ENCODE measurements at places on chromosomes 7 and 10.

GRCh38 chr10:93363891-93364648 is 118.1 kb downstream of the MYOF start:
- peak; percentile 39 for DNase-seq

- no peak for DNase-seq
Observed at GRCh38 chr10:8504499-8504898, 450.0 kb downstream of the GATA3 start.

DNA sequence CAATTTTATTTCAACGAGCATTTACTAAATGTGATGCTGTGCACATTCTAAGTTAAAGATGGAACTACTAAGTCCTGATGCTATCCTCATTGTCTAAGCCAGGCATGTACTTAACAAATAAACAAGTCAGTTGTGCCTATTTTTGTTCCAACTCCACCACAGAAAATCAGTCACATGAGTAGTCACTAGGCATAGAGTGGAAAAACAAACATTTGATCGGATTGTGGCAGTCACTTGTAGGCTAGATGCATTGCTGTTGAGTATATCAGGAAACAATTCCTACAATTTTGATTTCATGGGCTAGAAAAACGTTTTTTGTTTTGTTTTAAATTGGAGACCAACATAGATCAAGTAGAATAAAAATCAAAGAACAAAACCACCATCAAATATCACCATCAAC is 177.6 kb upstream of the SLC25A13 start:
- no peak for DNase-seq

DNA sequence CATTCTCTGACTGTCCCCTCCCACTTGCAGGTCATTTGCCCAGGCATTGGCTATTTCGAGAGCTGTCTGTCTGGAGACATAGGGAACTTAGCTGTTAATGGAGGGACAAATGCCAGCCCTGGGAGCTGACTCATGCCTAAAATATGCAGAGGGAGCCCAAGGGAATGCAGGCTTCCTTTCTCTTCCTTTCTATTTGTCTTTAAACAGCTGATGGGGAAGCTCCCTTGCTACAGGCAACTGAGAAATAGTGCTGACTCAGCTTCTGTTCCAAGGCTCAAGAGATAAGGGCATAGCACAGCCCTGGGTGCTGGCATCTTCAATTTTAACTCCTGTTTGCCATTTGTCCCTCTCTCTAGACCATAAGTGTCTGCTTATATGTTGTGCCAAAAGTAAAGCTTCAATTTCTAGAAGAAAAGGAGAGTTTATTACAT is 82.7 kb upstream of the C1GALT1 start:
- peak; percentile 88 for DNase-seq

GRCh38 chr7:24595671-24596418 is 22.6 kb downstream of the PALS2 start:
- DNase-seq, result no peak

GRCh38 chr7:141575654-141576448 is 24.6 kb downstream of the AGK start:
- no peak for DNase-seq

DNA sequence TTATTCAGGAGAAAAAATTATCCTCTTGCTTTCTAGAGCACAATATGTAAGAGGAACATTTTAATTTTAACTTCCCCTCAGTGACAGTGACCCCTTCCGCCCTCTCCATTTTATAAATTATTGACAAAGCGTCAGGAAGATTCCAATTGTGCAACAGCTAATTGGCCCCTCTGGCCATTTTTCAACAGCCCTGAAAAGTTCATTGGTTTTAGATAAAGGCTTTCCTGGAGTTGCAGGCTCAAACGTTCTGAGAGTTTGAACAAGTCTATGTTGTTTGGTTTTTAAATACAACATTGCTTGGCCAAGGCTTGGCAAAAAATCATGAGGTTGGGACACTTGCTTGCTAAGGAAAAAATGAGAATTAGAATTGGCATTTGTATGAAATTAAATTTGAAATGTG is 422.2 kb upstream of the ANKRD30A start:
- DNase-seq, result no peak

GRCh38 chr7:155804897-155805825 is 7.1 kb downstream of the SHH start:
- DNase-seq, result peak; percentile 78

DNA sequence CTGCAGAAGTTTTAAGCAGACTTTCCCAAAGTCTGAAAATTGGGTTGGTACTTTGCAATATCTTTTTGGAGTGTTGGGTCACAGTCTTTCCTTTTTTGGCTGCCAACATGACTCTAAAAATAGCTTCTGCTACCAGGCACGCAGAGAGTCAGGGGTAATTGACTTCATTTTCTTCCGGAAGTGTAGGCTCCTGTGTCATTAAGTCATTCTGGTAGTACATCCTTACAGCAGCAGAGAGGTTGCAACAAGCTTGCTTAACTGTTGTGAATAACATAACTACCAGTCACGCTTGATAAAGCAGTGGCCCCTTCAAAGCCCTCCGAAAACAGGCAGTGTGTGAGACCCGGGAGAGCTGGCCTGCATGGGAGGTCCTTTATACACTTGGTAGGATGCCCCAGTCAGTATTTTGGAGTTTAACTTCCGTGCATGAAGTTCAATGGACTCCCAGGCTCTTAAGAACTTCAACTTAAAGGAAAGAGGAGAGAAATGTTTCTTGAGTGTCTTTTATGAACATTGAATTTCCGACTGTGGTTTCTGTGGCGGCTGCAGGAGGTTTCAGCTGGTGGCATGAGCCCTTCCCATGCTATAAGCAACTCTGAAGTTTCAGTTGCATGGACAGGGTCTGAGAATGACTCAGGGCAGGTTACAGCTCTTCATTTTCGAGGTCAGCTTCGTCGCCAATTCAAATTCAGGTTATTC is 310.7 kb downstream of the GALNT17 start:
- DNase-seq, result peak; percentile 11

DNA sequence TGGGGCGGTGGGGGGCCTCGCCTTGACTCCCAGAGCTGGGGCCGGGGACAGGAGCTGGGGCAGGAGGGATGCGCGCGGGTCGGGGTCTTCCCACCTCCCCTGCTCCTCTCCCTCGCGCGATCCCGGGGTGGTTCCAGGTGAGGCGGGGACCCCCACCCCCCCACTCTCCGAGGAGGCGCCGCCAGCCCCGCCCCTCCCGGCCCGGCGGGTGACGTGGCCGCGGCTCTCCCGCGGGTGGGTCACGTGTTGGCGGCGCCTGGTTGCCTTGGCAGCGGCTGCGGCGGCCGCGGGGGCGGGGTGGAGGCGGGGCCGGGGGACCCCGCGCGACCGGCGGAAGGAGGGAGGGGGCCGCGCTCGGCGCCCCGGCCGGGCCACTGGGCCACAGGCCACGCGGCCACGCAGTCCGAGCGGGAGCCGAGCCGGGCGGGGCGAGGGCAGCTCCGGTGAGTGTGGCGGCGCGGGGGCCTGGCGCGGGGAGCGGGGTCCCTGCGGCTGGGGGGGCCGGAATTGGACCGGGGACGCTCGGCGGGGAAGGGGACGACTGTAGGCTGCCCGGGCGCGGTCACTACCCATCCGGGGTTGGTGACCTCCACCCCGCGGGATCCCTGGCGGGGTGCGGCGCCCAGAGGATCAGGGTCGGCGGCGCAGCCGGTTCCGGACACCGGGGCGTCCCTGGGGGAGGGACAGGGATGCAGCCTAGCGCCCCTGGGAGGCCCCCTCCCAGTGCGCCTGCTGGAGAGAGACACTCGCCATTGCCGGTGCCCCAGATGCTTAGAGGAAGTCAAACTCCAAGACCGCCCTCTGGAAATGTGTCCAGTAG is at the start of gene ORAI2:
Gene ORAI2 (plus strand): TSS at position 357 of the 820 bp plus-strand sequence. CDS start 5,382 bp downstream, outside the sequence.
- peak; percentile 83 for DNase-seq

DNA sequence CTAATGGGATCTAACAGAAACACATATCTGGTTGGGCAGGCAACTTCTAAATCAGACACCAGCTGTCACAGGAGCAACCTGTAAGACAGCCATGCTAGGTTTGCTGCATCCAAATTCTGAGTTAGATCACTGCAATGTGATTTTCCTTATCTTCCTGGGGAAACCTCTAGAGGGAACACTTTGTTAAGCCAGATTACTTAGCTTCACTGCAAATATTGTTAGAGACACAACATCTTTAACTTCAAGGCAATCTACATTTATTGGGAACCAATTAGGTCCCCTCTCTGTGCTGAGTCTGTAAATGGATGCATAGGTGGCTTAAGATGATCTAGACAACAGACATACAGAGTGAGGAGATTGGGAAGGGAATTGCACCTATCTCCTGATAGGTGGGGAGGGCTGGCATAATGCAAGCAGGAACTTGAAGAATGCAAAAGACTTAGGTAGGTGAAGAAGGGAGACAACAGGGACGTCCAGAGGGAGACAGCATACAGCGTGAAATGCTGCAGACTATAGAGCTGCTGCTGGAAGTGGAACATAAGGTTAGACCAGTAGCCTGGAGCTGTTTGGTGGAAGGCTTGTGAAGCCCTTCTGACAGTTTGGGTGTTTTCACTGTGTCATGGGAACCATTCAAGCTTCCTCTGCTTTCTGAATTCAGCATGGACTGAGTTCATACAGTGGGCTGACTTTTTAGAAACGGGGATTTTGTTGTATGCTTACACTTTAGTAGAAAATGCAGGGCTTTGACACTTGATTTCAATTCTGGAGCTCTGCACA is 109.8 kb upstream of the ELMO1 start:
- DNase-seq, result no peak

DNA sequence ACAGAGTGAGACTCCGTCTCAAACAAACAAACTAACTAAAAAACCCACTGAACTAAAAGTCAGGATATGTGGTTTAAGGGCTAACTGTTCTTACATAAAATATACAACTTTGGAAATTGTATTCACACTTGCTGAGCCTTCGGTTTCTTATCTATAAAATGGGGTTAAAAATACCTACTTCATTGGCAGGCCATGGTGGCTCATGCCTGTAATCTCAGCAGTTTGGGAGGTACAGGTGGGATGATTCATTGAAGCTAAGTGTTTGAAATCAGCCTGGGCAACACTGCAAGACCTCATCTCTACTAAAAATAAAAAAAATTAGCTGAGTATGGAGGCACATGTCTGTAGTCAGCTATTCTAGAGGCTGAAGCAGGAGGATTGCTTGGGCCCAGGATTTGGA is 115.4 kb upstream of the KLF6 start:
- DNase-seq, result no peak

DNA sequence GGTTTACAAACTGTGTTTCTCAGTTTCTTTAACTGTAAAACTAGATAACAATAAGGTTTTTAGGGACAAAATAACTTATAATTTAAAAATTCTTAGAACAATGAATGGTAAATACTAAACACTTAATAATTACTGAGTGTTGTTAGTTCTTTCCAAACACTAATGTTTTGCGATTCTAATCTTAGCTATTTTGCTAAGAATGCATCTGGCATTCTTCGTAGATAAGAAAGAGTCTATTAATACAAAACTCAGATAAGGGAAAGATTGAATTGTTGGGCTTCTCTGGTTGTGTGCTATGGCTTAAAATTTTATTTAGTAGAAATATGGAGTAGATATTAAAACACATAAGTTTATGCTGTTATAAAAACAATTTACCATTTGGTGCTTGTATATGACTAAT is 45.4 kb downstream of the TMEM229A start:
- DNase-seq, result no peak

GRCh38 chr7:115793958-115794702 is 236.4 kb downstream of the TFEC start:
- DNase-seq, result no peak

DNA sequence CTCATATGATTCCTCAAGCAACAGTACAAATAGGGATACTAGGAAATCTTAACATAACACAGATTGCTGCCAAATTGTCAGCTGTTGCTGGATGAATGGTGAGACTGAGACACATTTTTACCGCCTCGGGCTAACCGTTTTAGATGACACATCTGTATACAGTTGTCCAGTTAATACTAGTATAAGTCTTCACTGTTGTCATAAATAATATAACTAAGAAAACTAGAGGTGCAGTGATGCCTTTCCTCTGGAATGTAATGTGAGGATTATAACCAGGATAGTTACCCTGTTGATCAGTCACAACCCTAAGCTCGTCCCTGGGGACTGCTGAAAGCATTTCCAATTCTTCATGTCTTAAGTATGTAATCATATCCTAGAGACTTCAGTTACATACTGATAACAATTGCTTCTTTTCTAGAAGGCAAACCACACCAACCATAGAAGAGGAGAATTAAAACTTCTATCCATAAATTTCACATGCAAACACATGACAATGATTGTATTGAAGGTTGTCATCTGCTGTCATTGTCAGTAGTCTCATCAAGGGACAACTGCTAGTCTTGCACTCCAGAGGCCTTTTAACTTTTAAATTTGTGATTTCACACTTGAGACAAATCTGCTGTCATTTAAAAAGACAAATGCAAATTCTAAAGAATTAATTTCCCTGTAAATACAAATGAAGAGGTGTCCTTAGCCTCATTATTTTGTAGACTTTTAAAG is 100.4 kb upstream of the SEMA3D start:
- peak; percentile 77 for DNase-seq

- DNase-seq, result peak; percentile 10
Observed at GRCh38 chr10:100509241-100509840, 10.3 kb downstream of the SEC31B start.

DNA sequence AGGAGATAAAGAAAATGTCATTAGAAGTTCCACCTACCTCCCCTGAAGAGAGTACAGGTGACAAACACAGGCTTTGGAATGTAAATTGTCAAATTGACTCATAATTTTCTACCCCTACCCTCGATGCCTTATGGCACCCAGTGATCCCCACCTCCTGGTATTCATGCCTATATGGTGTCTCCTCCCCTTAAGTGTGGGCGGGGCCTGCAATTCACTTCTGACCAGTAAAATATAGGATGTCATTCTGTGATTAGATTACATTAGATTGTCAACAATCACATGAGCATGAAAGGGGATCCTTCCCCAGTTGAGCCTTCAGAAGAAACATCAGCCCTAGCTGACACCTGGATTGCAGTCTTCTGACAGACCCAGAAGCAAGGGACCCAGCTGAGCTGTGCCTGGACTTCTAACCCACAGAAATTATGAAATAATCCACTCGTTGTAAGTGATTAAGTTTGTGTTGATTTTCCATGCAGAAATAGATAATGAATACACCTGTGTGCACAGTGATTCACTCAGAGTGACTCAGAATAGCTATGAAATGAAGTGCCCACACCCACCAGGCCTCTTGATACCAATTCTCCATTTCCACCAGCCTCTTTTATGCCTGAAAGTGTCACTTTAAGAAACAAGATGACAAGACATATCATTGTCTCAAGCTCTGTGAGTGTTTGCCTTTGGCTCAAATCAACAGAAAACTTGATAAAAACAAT is 8.5 kb upstream of the SLC39A12 start:
- DNase-seq, result no peak

- no peak for DNase-seq
Observed at GRCh38 chr7:108015740-108016139, 12.8 kb upstream of the LAMB1 start.

- DNase-seq, result no peak
Observed at GRCh38 chr10:22630234-22631174, 83.9 kb downstream of the PIP4K2A start.

GRCh38 chr7:91193141-91193540 is 71.1 kb upstream of the FZD1 start:
- DNase-seq, result no peak

Measured in tongue (tissue), 3 donors.